ENCODE measurements at places on chromosomes 1 and 21.

DNA sequence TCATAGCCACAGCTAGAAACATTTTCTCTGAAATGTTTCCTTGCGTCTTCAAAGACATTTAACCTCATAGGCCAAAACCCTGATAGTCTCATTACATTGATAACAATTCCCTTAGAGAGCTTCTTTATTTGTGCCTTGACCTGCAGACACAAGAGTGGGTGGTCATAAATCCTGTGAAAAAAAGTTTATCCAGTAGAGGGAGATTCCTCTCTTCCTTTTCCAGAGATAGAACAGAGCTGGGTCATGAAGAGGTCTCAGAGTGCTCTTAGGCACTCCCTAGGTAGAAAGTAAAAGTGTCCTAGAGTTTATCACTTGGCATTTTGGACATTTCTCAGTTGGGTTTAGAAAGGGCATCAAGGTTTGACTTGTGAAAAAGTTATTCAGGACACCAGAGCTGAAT is 426.1 kb downstream of the NUF2 start:
- no peak for DNase-seq

DNA sequence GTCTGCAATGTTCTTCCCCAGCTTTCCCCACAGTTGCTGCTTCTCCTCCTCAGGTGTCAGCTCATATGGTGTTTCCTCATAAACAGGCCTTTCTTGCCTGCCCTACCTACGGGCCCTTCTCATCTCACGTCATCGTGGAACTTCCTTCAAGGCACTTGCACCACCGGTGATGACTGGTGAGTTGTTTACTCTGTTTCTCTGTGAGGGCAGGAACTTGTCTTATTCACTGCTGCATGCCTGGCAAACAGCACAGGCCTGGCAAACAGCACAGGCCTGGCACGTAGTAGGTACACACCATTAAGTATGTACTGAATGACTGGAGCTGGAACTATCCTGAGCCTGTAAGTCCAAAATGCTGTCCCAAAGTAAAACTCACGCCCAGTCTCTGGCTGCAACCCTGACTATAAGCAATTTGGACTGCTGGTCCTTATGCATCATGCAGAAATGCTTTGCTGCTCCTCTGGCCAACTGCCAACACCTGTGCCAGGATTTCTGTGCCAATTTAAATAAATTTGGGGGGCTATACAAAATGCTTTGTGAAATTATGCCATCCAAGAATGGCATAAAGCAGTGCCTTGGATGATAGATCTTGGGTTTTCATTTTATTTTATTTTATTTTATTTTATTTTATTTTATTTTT is 25.7 kb downstream of the STK40 start:
- no peak for DNase-seq

- DNase-seq: peak; percentile 37
These were observed at the start of gene WNT4 for GRCh38 chr1:22143065-22144033. TSS of gene WNT4 (minus strand) at chr1:22143097. CDS start at chr1:22142922, 175 bp downstream.

- DNase-seq: no peak
These were observed 24.3 kb downstream of the PER3 start for GRCh38 chr1:7808253-7808844.

DNA sequence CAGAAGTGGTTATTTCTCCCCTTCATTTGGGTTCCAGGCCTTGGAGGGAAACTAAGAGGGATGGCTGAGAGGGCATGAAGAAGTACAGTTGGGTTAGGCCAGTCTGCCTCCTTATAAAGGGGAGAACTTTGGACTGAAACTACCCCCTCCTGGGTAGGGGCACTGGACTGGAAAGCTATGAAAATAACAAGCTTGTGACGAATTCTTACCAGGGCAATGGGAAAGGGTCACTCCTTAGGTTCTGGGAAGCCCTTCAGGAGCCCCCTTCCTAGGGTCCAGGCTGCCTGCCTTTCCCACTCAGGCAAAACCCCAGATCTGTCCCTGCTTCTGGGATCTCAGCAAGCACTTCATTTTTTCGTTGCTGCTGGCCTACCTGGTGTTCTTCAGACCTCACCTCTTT is 9.8 kb upstream of the P3R3URF start:
- no peak for DNase-seq

GRCh38 chr1:235984041-235984825 is 80.7 kb downstream of the NID1 start:
- DNase-seq: no peak

DNA sequence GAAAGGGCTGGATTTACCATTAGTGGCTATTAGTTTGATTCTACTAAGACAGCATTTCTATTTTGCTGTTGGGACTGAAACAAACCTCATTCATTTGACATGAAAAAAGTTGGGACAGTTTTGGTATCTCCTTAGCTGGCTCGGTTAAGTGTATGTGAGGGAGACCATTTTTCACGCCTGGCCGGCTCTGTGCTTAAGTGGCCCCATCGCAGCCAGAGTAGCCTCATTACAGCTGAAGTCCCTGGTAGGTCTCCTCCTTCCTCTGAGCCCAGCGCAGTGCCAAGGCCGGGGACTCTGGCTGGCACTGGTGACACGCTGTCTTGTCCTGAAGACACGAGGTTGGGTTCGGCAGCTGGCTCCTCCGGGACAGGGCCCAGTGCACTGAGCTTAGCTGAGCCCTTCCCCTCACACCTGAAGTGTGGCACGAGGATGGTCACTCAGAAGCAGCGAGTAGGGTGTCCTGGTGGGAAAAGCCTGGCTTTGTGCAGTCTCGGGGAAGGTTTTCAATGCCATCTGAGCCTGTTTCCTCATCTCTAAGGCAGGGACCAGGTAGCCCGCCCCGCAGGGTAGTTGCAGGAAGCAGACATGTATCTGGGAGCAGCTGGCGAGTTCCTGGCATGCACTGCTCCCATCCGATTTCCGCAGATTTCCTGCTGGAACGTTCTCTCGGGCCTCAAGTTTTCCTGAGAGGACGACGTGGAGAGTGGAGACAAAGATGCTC is 196.5 kb downstream of the DYRK1A start:
- DNase-seq: no peak

GRCh38 chr1:208540724-208541123 is 296.5 kb upstream of the PLXNA2 start:
- no peak for DNase-seq

DNA sequence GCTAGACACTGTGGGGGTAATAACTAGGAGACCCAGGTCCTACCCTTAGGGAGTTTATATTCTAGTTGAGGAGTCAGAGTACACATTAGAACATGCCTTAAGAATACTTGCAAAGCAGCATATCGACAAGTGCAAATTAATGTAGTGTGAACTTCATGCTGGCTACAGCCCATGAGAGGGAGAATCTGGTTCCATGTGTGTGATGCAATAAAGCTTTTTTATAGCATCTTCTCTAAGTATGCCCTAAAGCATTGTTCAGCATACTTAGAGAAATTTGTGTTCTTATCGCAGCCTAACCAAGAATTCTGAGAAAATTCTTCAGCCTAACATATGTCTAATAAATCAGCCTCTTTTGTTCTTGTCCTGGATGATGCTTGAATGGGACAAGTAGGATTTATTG is 95.5 kb downstream of the SDCCAG8 start:
- DNase-seq: no peak

- no peak for DNase-seq
These were observed 14.0 kb downstream of the F3 start for GRCh38 chr1:94527447-94528031.

DNA sequence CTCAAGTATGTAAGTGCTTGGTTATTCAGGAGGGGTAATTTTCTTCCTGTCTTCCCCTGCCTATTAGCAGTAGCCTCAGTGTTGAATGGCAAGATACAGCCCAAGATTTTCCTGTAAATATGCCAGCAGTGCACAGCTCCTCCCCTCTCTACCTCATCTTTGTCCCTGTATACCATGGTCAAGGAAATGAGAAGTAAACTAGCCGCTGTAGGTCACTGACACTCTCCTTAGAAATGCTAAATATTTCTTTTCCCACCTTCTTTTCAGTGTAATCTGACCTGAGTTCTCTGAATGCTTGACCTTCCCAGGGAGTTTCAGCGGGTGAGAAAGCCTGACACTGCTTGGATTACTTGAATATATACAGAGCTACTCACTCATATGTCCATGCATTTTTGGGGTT is 84.1 kb upstream of the ZNF326 start:
- DNase-seq: no peak

GRCh38 chr1:90862782-90863181 is 145.7 kb upstream of the BARHL2 start:
- no peak for DNase-seq

GRCh38 chr21:42526379-42526727 is 12.7 kb downstream of the SLC37A1 start:
- no peak for DNase-seq

- no peak for DNase-seq
These were observed 75.4 kb downstream of the MRPL37 start for GRCh38 chr1:54275349-54275748.

GRCh38 chr1:234486858-234487840 is 8.2 kb upstream of the TARBP1 start:
- DNase-seq: peak; percentile 22

GRCh38 chr1:180169640-180170195 is 15.0 kb downstream of the QSOX1 start:
- no peak for DNase-seq

DNA sequence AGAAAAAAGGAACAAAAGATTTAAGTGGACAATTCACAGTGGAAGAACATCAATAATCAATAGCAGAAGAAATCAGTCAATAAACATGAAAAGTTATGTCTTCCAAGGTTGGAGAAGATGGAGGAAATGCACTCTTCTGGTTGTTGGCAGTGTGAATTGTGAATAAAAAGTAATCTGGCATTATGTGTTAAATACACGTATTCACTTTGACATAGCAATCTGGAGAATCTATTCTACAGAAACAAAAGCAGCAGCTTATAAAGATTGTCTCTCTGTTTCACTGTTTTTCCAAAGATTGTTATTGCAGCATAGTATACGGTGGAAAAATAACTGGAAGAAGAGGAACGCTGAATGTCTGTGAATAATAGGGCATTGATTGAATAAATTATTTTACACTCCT is 169.4 kb downstream of the NEK7 start:
- DNase-seq: no peak

- no peak for DNase-seq
These were observed 181.8 kb upstream of the FMN2 start for GRCh38 chr1:239909898-239910297.

DNA sequence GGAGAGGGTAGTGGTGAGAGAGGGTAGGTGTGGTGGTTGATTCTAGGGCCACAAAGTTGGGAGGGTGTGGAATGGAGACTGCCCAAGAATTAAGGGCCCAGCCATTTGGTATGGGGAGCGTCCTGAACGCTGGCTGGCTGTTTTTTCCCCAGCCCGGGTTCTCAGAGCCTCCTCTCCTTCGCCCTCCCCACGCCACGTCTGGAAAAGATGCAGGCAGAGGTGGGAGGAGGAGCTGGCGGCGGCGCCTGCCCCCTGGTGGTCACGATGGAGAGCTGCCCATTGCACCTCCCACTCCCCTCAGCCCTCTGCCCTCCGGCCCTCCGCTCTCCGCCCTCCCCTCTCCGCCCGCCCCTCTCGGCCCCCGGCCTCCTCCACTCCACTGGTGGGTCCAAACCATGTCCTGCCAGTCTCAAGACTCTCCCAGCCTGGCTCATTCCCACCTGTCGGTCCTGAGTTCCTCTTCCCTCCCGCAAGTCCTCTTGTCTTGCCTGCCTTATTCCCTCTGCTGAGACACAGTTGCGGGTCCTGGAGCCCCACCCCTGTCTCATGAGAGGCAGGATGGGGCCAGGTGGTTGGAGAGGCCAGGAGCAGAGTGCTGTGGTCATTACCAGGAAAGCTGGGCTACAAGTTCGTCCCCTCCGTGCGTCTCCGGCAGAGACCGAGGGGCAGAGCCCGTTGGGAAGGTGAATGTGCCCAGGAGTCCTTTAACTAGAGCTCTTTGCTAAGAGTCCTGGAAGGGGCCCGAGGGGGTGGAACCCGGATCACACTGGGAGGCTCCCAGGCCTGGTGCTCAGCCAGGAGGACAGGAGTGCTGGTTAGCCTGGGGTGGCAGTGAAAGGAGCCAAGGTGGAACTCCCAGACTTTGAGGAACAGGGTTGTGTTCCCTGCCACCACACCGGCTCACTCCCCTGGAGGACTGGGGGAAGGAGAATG is 22.6 kb downstream of the ETNK2 start:
- DNase-seq: peak; percentile 68

DNA sequence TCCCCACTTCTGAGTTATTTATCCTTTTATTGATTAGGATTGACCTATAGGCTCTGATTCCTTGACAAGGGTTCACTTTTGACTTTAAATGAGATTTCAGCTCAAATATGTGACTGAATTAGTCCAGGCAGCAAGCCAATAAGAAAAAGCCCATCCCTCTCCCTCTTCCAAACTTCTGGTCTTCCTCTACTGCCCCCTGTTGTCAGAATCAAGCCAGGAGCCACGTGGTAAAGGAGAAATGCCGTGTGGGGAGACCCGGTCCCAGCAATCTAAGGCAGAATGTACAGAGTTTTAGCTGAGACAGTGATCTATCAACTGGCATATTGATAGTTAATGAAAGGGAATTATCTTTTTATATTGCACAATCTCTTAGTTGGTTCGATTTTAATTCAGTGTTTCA is 5.2 kb downstream of the ADAMTS5 start:
- DNase-seq: no peak

DNA sequence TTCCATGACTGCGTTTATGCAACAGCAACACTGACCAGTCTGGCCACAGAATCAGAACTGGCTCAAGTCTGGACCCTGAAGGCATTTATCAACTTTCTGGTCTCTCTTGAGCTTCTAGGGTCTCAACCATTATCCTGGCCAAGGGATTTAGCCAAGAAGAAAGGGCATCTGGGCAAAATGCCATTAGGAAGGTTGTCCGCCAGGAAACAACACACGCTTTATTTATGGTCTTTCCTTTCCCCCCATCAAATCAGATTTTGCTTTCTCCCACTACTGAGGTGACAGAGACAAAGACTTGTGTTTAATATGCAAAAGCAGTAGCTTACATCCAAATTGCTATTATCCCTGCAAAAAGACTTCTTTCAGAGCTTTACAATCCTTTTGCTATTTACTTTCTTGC is 81.6 kb upstream of the PPP2R5A start:
- DNase-seq: no peak

- DNase-seq: no peak
These were observed 39.0 kb downstream of the LRP8 start for GRCh38 chr1:53288790-53289429.

- peak; percentile 53 for DNase-seq
These were observed 80.9 kb downstream of the COLGALT2 start for GRCh38 chr1:183956559-183957188.

- no peak for DNase-seq
These were observed 21.4 kb upstream of the ALDH4A1 start for GRCh38 chr1:18923756-18924211.

GRCh38 chr1:203765029-203765837 is at the start of gene LAX1:
TSS of gene LAX1 (plus strand) at chr1:203765183. CDS start at chr1:203765566, 383 bp downstream.
- DNase-seq: peak; percentile 82

GRCh38 chr1:159261721-159262494 is 40.2 kb upstream of the FCER1A start:
- DNase-seq: no peak

GRCh38 chr1:18182398-18183160 is 75.0 kb downstream of the IGSF21 start:
- no peak for DNase-seq

GRCh38 chr1:197868751-197869489 is 33.5 kb upstream of the C1orf53 start:
- DNase-seq: peak; percentile 11

GRCh38 chr1:47969478-47969877 is 27.7 kb downstream of the TRABD2B start:
- DNase-seq: no peak
